ENCODE measurements at places on chromosomes 12 and 14.

GRCh38 chr12:65993173-65993572, 137.4 kb downstream of the LLPH start:
- DNase-seq = no peak

GRCh38 chr12:52179396-52179973, 12.3 kb downstream of the KRT80 start:
- DNase-seq = no peak

DNA sequence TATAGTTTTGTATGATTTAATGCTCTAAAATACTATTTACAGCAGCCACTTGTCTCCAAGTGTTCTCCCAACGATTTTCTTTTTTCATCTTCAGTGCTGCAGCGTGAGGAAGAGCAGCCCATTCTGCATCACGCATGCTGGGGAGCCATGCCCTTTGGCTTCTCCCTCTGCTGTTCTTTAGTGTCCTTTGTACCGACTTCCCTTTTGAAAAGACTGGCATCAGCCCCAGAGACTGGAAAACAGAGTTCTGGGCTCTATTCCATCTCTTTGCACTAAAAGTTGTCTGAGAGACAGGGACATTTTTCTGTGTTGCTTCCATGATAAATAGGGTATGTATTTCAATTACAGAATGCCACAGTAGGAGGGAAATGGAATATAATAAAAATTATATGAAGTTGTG, 105.1 kb downstream of the RERG start:
- DNase-seq = no peak

- DNase-seq = no peak
Observed at GRCh38 chr14:91399868-91400640, 17.6 kb downstream of the CCDC88C start.

- no peak for DNase-seq
Observed at GRCh38 chr12:95298916-95299315, 81.3 kb downstream of the VEZT start.

DNA sequence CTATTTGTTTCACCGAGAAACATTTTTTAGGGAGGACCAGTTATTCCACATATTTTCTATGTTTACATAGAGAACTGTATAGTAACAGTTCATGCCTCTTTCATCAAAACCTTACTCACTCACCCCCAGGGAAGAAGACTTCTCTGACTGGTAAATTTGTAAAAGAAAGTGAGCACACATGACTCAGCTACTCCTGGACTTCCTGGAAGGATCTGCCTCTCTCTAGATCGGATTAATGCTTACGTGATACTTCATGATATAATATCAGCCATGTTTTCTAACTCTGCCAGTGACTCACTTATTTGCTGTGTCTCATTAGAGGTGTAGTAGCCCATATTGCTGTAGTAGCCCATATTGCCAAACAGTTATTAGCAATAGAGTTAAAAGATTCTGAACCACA, 494.3 kb upstream of the ATXN7L3B start:
- DNase-seq = no peak

- no peak for DNase-seq
Observed at GRCh38 chr12:25135531-25136154, 59.3 kb downstream of the DNAI7 start.

GRCh38 chr12:79689477-79690141, 1.2 kb downstream of the PAWR start:
- DNase-seq = no peak
